Ureter (tissue), 1 donor: ENCODE measurements at places on chromosomes 4 and X. TPM values are rescaled to one million over a fixed set of nuclear protein-coding genes. Genes with fewer than 3 reads are reported as not detected.

GRCh38 chr4:112557676-112558411, 41.9 kb upstream of the NEUROG2 start:
- DNase-seq = no peak

DNA sequence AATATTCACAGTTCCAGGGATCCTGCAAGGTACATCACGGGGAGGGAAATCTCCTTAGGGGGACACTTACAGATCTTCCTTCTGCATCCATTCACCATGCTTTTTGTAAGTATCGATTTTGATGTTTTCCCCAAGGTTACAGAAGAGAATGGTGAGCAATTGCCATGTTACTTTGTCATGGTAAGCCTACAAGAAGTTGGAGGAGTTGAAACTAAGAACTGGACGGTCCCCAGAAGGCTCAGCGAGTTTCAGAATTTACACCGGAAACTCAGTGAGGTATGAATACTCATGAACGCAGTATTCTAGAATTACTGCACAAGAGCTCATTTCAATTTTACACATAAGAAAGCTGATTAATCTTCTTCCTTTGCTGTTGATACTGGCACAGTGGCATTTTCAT, 53.9 kb downstream of the LRP2BP start:
- no peak for DNase-seq

SRPX gene
- 46.1 TPM for total RNA-seq

GRCh38 chrX:134171661-134172587, 65.1 kb upstream of the CCDC160 start:
- DNase-seq = no peak

- no peak for DNase-seq
Observed at GRCh38 chr4:54058171-54058570, 6.2 kb downstream of the CHIC2 start.

SULT1E1 gene
- total RNA-seq = 6.0 TPM
